Spleen (tissue), 13 donors: ENCODE measurements at places on chromosomes 4 and X. TPM values are rescaled to one million over a fixed set of nuclear protein-coding genes. Genes with fewer than 3 reads are reported as not detected.
A peak's percentile ranks its signal among the peaks of the same experiment; 100 is the strongest.

GRCh38 chrX:119474615-119475388 lies 6.6 kb downstream of the SLC25A5 start:
- H3K4me3 ChIP-seq, result no peak overlapping the region
- DNase-seq, result no peak
- no peak overlapping the region for H3K27ac ChIP-seq
- H3K36me3 ChIP-seq, result peaks cover 21% of the 10 kb centered on the region
- no peaks in the 10 kb centered on the region for H3K27me3 ChIP-seq
- peaks cover 3% of the 10 kb centered on the region for H3K4me1 ChIP-seq

MAGEE2 gene
- total RNA-seq, result not detected

- no peaks in the 10 kb centered on the region for H3K27me3 ChIP-seq
- H3K4me3 ChIP-seq, result no peak overlapping the region
- DNase-seq, result no peak
- no peak overlapping the region for H3K27ac ChIP-seq
- no peaks in the 10 kb centered on the region for H3K36me3 ChIP-seq
- no peaks in the 10 kb centered on the region for H3K4me1 ChIP-seq
Observed at GRCh38 chr4:144910723-144911122, 187.3 kb downstream of the ANAPC10 start.

DNA sequence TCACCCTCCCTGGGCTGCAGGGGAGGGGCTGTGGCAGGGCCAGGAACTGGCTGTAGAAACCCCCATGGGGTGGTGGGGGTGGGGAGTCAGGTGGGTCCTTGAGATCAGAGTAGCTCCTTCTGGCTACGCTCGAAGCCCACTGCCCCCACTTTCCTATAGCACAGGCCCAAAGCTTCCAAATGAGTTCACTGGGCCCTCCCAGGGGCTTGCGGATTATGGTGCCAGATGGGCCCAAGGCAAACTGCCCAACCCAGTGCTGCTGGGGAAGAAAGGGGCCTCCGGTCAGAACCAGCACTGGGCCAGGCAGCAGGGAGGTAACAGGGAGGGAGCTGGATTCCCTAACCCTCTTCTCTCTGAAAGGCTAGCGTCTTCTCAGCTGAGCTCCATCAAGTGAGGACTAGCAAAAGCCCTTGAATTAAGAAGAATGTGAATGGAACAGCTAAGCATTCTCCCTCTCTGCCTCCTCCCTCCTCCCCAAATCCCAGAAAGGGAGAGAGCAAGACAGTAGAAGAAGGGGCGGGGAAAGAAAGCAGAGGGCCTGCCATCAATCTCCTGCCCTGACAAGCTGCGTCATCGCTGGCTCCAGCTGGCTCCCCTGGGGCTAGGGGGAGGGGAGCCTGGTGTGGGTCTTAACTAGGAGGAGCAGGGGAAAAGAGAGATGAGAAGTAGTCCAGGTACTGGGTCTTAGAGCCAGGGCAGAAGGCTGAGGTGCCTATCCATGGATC lies 34.7 kb downstream of the FRMPD3 start:
- no peaks in the 10 kb centered on the region for H3K36me3 ChIP-seq
- DNase-seq, result no peak
- no peaks in the 10 kb centered on the region for H3K4me1 ChIP-seq
- no peak overlapping the region for H3K4me3 ChIP-seq

PNMA6F gene
- not detected for total RNA-seq

DNA sequence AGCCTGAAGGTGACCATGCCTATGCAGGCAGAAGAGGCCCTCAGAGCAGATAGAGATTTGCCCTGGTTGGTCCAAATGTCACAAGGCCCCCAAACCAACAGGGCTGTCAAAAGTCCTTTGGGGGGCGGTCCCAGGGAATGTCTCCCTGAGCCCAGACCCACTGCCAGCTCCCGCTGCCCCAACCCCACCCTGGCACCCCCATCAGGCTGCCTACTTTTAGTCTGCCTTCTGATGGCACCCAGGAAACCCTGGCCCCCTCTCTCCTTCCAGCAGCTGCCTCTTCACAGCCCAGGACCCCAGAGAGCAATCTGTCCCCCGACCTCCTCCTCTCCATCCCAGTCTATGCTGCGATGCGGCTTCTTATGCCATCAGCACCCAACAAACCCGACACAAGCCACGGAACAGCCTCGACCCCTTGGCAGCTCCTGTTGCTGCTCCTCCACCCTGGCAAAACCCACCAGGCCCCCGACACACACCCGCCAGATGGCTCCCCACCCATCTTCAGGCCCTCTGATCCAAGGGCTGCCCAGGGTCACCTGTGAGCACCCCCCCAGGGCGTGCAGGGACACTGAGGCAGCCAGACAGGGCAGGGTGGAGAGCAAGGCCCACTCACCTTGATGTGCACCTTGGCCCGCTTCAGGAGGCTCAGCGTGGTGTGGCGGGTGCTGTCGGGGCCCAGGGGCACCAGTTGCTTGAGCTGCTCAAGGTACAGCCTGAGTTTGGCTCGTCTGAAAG lies 9.9 kb downstream of the MXD4 start:
- no peaks in the 10 kb centered on the region for H3K27me3 ChIP-seq
- peaks cover 44% of the 10 kb centered on the region for H3K4me1 ChIP-seq
- no peak overlapping the region for H3K4me3 ChIP-seq
- peaks cover 100% of the 10 kb centered on the region for H3K36me3 ChIP-seq

MAGEA9B gene
- not detected for total RNA-seq

DNA sequence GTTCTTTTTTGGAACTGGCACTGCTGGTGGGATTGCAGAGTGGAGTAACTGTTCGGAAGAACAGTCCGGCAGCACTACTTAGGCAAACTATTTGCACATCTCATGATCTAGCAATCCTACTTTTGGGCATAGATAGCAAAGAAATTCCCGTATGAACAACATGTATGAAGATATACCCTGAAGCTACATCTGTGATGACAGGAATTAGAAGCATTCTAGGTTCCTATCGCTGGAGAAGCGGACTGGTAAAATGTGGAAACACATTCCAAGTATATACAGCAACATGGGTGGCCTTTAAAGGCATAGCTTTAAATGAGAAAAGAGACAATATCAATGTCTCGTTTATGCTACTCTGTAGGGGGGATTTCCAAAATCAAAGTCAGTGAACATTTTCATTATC lies 3.1 kb downstream of the DCAF16 start:
- peaks cover 50% of the 10 kb centered on the region for H3K4me1 ChIP-seq
- no peak for DNase-seq
- H3K27me3 ChIP-seq, result no peaks in the 10 kb centered on the region
- H3K4me3 ChIP-seq, result no peak overlapping the region
- H3K36me3 ChIP-seq, result peaks cover 3% of the 10 kb centered on the region

TAF7L gene
- total RNA-seq, result 0.20 TPM

DNA sequence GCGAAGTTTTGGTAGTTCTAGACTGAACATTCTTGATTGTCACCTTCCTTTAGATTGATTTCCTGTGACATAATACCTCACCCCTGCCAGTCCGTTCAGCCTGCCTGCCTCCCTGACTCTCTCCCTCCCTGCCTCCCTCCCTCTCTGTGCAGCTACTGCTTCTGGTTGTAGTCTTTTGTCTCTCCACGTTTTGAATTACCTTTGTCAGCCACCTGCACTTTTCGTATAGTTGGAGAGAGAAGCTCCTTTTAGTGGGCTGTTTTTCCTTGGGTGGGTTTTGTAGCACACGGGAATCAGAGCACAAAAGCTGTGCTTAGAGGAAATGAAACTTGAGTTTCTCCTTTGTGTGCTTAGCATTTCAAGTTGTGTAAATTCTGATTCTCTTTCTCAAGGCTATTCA lies 32.6 kb upstream of the MSMO1 start:
- H3K4me1 ChIP-seq, result peaks cover 53% of the 10 kb centered on the region
- peak overlapping the region; percentile 70 for H3K27ac ChIP-seq
- peaks cover 8% of the 10 kb centered on the region for H3K36me3 ChIP-seq

TMEM156 gene
- 24.5 TPM for total RNA-seq

KIT gene
- total RNA-seq, result 4.4 TPM

DNA sequence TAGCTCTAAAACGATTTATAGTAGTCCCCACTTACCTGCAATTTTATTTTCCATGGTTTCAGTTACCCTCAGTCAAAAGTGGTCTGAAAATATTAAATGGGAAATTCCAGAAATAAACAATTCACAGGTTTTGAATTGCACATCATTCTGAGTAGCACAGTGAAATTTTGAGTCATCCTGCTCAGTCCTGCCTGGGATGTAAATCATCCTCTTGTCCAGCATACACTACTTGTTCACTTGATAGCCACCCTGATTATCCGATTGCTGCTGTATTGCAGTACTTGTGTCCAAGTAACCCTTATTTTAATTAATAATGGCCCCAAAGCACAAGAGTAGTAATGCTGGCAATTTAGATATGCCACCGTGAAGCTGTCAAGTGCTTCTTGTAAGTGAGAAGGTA lies 23.5 kb upstream of the BDH2 start:
- no peaks in the 10 kb centered on the region for H3K27me3 ChIP-seq
- no peak overlapping the region for H3K4me3 ChIP-seq
- no peak for DNase-seq
- H3K36me3 ChIP-seq, result no peaks in the 10 kb centered on the region

DNA sequence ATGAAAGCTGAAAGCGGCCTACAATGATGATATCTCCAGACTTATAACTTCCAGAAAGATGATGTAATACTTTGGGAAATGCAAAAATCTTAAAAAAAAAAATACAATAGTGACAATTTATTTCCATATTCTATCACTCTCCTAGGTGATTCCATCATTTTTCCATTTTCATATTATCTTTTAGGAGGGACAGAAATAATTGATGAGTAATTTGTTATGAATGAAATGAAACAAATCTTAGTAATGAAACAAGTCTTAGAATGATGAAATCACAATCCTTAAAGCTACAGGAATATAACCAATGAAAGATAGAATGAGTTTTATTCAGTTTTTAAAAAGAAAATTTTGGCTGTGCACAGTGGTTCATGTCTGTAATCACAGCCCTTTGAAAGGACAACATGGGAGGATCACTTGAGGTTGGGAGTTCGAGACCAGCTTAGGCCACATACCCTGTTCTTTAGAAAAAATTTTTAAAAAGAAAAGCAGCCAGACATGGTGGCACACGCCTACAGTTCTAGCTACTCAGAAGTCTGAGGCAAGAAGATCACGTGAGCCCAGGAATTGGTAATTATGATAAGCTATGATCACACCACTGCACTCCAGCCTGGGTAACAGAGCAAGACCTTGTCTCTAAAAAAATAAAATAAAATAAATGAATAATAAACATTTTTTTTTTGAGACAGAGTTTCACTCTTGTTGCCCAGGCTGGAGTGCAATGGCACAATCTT lies 21.7 kb downstream of the CLOCK start:
- no peaks in the 10 kb centered on the region for H3K36me3 ChIP-seq
- H3K4me3 ChIP-seq, result no peak overlapping the region
- H3K4me1 ChIP-seq, result no peaks in the 10 kb centered on the region

PNCK gene
- total RNA-seq, result not detected

FRMPD3 gene
- 0.36 TPM for total RNA-seq

TMEM271 gene
- not detected for total RNA-seq

DNA sequence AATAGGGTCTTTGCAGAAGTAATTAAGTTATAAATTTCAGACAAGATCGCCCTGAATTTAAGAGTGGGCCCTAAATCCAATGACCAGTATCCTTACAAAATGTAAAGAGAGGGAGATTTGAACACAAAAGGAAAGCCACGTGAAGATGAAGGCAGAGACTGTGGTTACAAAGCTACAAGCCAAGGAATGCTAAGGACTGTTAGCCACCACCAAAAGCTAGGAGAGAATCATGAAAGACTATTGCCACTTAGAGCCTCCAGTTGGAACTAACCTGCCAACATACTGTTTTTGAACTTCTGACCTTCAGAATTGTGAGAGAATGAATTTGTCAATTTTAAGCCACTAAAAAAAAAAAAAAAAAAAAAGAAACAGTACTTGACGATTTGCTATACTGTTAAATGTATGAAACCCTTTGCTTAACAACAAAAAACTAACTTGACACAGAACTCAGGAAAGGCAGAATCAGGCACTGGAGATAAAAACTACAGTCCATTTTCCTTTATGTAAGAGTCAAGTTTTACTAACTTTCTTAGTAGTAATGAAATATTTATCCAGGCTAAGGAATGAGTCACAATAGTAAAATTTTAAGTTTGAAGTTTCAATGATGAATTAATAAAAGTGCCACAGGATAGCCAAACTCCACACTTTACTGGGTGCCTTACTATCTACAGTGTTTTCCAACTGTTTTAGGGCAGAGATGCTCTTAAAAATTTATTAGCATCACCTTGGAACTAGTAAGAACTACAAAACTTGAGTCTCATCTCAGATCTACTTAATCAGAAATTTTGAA lies 25.1 kb downstream of the DHX15 start:
- no peak overlapping the region for H3K27ac ChIP-seq
- no peaks in the 10 kb centered on the region for H3K27me3 ChIP-seq
- H3K36me3 ChIP-seq, result peaks cover 54% of the 10 kb centered on the region

GRCh38 chrX:153684467-153685155 lies 3.1 kb upstream of the SLC6A8 start:
- peak; percentile 40 for DNase-seq
- no peaks in the 10 kb centered on the region for H3K36me3 ChIP-seq
- H3K27ac ChIP-seq, result no peak overlapping the region
- peaks cover 39% of the 10 kb centered on the region for H3K27me3 ChIP-seq

DNA sequence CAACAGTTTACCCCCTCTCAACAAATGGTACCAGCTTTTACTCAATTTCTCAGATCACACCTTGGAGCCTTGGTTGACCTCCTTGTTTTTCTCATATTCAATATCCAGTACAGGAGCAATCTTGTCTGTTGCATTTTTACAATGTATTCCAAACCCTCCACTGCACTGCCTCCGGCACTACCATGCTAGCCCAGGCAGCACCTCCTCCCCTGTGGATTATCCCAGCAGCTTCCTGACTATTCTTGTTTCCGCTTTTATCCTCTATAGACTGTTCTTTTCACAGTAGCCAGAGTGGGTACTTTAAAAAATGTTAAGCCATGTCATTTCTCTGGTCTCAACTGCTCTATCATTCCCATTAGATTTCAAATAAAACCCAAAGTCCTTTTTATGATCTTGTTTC lies 253.4 kb upstream of the GPRIN3 start:
- H3K4me1 ChIP-seq, result no peaks in the 10 kb centered on the region
- no peaks in the 10 kb centered on the region for H3K36me3 ChIP-seq
- H3K27me3 ChIP-seq, result no peaks in the 10 kb centered on the region
- H3K4me3 ChIP-seq, result no peak overlapping the region
- no peak overlapping the region for H3K27ac ChIP-seq
- no peak for DNase-seq

MRPS18C gene
- 37.1 TPM for total RNA-seq

DNA sequence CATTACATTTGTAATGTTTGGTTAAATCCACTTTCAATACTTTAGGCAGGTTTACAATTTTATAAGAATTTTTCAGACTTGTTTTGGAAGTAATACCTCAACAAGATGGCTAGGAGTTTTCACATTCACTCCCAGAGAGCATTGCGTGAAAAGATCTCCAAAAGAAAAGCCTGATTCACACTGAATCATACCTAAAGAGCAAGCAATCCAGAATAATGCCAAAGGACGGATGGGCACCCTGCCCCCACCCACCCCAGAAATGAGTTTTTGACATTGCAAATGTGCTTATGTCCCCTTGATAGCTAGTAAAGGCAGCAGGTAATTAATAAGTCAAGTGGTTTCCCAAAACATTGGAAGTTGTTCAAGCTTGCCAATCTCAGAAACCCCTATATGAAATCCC lies 557.7 kb upstream of the TENM3 start:
- no peak for DNase-seq
- H3K4me1 ChIP-seq, result no peaks in the 10 kb centered on the region
- H3K27ac ChIP-seq, result no peak overlapping the region
- no peaks in the 10 kb centered on the region for H3K27me3 ChIP-seq
- no peak overlapping the region for H3K4me3 ChIP-seq

IL3RA gene
- total RNA-seq, result 5.4 TPM

- peak; percentile 87 for DNase-seq
- no peaks in the 10 kb centered on the region for H3K27me3 ChIP-seq
- H3K27ac ChIP-seq, result peak overlapping the region; percentile 99
- H3K4me3 ChIP-seq, result peak overlapping the region; percentile 74
- peaks cover 73% of the 10 kb centered on the region for H3K4me1 ChIP-seq
Observed at GRCh38 chr4:184475096-184475461, 729 bp upstream of the IRF2 start.
